CD4-positive, alpha-beta T cell (primary cell): ENCODE measurements at places on chromosomes 7 and 10. TPM values are rescaled to one million over a fixed set of nuclear protein-coding genes. Genes with fewer than 3 reads are reported as not detected.

Gene R3HCC1L
- 12.7 TPM for total RNA-seq

GRCh38 chr10:34780818-34781380 is 34.2 kb downstream of the PARD3 start:
- H3K4me3 ChIP-seq, result no peak overlapping the region
- H3K27ac ChIP-seq, result no peak overlapping the region
- H3K4me1 ChIP-seq, result no peaks in the 10 kb centered on the region
- H3K36me3 ChIP-seq, result no peaks in the 10 kb centered on the region
- no peak for DNase-seq
- no peaks in the 10 kb centered on the region for H3K27me3 ChIP-seq

Gene DYNC1I1
- not detected for total RNA-seq

DNA sequence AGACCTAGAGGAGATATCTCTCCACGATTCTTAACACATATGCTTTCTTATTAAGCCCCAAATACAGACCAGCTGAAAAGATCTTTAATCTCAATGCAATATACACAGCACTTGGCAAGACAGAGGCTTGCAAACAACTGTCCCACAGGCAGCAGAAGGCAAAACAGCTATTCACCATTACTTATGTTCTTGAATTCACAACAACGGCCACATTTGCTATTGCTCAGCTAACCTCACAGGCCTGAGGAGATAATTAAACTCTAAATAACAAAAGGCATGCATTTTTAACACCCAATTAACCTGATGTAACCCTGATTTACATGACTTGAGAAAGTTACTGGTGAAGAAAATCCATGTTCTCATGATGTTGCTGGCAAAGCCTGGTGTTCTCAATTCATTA is 216.4 kb downstream of the CRPPA start:
- no peak overlapping the region for H3K4me3 ChIP-seq
- H3K27me3 ChIP-seq, result no peaks in the 10 kb centered on the region
- no peaks in the 10 kb centered on the region for H3K4me1 ChIP-seq
- H3K36me3 ChIP-seq, result no peaks in the 10 kb centered on the region
- no peak overlapping the region for H3K27ac ChIP-seq

DNA sequence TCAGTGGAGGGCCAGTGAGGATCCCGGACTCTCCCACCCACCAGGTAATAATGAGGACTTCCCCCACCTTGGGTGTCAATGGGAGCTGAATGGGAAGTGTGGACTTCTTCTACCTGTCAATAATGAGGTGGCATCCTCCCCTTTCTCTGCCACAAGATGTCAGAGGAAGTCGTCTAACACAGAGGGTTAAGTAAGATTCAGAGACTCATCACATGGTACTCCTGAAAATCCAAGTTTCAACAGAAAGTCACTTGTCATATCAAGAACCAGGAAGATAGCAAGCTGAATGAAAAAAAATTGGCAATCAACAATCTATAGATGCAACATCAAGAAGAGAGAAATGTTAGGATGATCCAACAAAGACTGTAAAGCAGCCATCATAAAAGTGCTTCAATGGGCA is 150.9 kb upstream of the SVIL start:
- H3K4me3 ChIP-seq, result no peak overlapping the region
- no peak overlapping the region for H3K27ac ChIP-seq
- DNase-seq, result no peak
- no peaks in the 10 kb centered on the region for H3K4me1 ChIP-seq
- no peaks in the 10 kb centered on the region for H3K36me3 ChIP-seq
- H3K27me3 ChIP-seq, result peaks cover 3% of the 10 kb centered on the region

DNA sequence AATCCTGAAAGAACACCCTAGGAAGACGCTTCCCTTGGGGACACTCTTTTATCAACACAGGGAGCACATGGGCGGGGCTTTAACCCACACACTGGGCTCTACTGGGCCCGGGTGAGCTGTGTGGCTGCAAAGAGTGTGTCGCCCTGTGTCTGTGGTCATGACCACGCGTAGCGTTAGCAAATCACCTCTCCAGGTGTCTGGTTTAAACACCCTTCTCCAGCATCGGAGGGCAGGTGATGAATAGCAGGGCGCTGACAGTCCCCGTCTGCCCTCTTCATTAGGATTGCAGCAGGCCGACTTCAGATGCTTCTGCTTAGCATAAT is 127.7 kb downstream of the ADARB2 start:
- no peaks in the 10 kb centered on the region for H3K27me3 ChIP-seq
- no peak overlapping the region for H3K27ac ChIP-seq
- no peak for DNase-seq
- no peaks in the 10 kb centered on the region for H3K4me1 ChIP-seq

DNA sequence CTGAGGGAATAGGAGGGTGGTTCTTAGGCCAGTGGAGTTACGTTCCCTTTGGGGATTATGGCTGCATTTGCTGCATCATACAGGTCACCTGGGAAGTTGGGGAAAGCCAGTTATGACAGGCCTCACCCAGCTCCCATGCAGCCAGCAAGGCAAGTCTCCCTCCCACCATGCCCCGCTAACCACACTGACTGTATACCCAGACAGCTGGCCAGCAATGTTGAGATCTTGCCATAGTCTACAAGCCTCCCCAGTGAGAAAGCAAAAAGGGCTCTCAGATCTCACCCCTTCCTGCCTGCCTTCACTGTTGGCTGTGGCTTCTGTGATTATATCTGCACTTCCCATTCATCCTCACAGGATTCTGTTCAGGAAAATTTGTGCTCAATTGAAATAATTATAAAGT is 133.3 kb upstream of the HGF start:
- H3K36me3 ChIP-seq, result no peaks in the 10 kb centered on the region
- no peaks in the 10 kb centered on the region for H3K27me3 ChIP-seq
- no peaks in the 10 kb centered on the region for H3K4me1 ChIP-seq
- no peak for DNase-seq
- no peak overlapping the region for H3K4me3 ChIP-seq

- peaks cover 81% of the 10 kb centered on the region for H3K4me1 ChIP-seq
- DNase-seq, result no peak
- peaks cover 44% of the 10 kb centered on the region for H3K36me3 ChIP-seq
- peak overlapping the region; percentile 25 for H3K27ac ChIP-seq
Measured at GRCh38 chr10:73872190-73872710, 2.1 kb downstream of the CAMK2G start.

- DNase-seq, result no peak
- H3K4me1 ChIP-seq, result no peaks in the 10 kb centered on the region
- H3K27ac ChIP-seq, result no peak overlapping the region
- no peaks in the 10 kb centered on the region for H3K27me3 ChIP-seq
- H3K36me3 ChIP-seq, result no peaks in the 10 kb centered on the region
Measured at GRCh38 chr10:19142967-19143366, 94.4 kb downstream of the MALRD1 start.

DNA sequence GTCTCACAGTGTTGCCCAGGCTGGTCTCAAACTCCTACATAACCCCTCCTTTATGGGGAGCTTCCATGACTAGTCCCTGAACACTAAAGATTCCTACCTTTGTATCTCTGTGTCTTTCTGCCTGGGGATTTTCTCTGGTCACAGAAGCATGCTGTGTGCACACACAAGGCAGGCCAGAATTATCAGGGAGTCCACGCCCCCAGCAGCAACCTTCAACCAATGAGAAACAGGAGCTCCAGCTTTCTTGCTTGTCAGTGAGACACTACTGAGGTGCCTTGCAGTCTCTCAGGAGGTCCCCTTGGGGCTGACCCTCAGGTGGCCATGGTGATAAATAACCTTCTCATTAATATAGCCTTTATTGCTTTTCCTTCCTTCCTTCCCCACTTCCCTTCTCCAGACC is 45.1 kb upstream of the AUTS2 start:
- no peak overlapping the region for H3K27ac ChIP-seq
- DNase-seq, result no peak
- H3K4me3 ChIP-seq, result no peak overlapping the region
- H3K27me3 ChIP-seq, result no peaks in the 10 kb centered on the region
- no peaks in the 10 kb centered on the region for H3K36me3 ChIP-seq

DNA sequence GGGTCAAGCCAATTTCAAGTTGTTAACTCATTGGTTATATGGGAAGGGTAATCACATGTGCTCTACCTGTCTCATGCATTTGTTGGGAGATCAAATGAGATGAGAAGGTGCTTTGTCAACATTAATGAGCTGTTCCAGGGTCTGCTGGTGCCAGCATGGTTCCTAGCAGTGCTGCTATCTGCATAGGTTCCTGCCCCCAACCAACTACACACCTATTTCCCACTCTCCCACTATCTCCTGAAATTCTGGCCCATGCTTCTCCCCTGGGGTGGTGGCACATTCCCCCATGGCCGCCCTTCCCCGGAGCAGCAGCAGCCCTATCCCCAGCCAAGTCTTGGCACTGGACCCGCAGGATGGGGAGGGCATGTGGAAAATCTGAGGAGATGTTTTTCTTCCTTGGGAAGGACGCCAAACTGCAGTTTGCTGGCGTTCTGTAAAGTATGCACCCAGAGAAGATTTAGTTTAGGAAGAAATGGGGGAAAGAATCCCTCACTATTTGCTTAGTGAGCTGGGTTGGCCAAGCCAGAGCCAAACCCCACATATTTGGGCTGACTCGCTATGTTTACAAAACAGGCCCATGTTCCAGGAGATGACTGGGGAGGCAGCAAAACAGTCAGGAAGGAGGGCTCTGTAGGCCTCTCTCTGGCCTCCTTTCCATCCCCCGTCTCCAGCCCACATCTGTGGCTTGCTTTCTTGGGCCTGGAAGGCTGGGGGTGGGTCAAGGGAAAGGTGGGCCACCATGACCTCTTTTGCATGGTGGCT is 42.5 kb downstream of the PPP1R3C start:
- no peaks in the 10 kb centered on the region for H3K4me1 ChIP-seq
- no peak overlapping the region for H3K27ac ChIP-seq
- no peaks in the 10 kb centered on the region for H3K36me3 ChIP-seq
- no peaks in the 10 kb centered on the region for H3K27me3 ChIP-seq

DNA sequence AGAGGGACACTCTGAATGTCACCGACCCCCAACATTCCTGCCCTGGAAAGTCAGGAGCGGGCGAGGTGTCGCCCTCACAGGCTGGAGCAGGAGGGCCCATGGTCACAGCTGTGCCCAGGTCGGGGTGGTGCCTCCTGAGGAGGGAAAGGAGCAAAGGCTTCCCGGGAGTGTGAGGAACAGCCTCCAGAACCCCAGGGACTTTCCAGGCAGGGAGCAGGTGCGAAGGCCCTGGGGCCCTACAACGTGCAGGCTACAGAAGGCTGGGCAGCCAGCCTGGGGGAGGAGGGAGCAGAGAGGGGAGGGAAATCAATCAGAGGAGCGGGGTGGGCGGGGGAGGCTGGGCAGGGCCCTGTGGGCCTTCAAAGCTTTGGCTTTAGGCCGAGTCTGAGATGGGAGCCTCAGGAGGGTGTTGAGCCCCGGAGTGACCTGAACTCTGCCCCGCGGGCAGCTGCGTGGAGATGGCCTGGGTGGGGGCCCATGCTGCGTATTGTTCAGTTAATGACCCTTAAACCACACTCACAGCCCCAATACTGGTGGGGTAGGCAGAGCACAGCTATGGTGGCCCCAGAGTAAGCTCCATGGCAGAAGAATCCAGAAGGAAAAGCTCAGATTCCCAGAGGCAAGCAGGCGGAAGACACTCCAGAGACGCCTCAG is 44.2 kb upstream of the PPP2R2D start:
- H3K4me3 ChIP-seq, result no peak overlapping the region
- no peaks in the 10 kb centered on the region for H3K4me1 ChIP-seq
- H3K27ac ChIP-seq, result no peak overlapping the region
- H3K36me3 ChIP-seq, result no peaks in the 10 kb centered on the region
- H3K27me3 ChIP-seq, result no peaks in the 10 kb centered on the region

DNA sequence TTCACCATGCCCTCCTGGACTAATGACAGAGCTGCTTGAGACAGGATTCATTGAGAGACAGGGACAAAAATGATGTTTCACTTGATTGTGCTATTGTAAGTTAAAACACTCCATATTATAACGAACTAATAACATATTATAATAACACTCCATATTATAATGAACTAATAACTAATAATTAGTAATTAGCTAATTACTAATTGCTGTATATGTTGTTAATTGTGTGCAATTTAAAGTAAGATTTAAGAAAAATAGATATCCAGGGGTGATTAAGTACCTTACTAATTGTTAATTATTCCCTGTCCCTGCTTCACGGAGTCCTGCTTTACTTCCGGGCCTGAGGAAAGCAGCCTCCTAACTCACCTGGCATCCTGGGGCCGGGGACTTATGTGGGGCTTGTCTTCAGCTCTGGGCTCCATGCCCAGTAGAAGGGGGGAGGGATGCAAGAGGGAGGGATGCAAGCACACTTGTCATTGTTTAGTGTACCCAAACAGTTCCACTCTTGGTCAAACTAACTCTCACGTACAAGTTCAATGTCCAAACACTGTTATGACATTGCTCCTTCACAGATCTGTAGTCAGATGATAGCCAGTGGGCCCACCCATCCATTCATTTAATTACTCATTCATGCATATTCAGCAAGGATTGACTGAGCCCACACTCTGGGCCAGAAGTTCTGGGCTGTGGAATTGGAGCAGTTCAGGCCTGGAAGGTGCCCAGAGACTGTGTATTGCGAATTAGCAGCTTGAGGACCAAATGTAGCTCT is 53.8 kb downstream of the COL13A1 start:
- no peak overlapping the region for H3K4me3 ChIP-seq
- H3K4me1 ChIP-seq, result no peaks in the 10 kb centered on the region
- H3K36me3 ChIP-seq, result no peaks in the 10 kb centered on the region
- no peak for DNase-seq

DNA sequence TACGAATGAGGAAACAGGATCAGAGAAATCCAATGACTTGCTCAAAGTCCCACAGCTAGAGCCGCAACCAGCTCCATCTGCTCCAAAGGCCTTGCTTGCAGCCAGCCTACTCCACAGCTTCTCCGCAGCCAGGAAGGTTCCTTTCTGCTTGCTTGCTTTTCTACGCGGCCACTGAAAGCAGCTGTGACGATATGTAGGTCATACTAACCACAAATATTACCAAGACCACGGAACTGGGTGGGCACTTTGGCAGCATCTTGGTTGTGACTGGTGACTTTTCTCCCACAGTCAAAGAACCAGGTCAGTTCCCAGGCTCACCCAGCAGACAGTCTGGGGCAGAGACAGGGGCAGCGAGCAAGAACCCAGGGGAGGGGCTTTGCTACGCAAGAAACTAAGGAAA is 86.4 kb downstream of the FAM53B start:
- peaks cover 93% of the 10 kb centered on the region for H3K4me1 ChIP-seq
- H3K27me3 ChIP-seq, result no peaks in the 10 kb centered on the region
- peak overlapping the region; percentile 17 for H3K4me3 ChIP-seq
- DNase-seq, result peak; percentile 35

- no peaks in the 10 kb centered on the region for H3K4me1 ChIP-seq
- H3K27ac ChIP-seq, result no peak overlapping the region
- H3K4me3 ChIP-seq, result no peak overlapping the region
- no peak for DNase-seq
- peaks cover 24% of the 10 kb centered on the region for H3K36me3 ChIP-seq
Measured at GRCh38 chr10:102702742-102703141, 11.5 kb downstream of the ARL3 start.

DNA sequence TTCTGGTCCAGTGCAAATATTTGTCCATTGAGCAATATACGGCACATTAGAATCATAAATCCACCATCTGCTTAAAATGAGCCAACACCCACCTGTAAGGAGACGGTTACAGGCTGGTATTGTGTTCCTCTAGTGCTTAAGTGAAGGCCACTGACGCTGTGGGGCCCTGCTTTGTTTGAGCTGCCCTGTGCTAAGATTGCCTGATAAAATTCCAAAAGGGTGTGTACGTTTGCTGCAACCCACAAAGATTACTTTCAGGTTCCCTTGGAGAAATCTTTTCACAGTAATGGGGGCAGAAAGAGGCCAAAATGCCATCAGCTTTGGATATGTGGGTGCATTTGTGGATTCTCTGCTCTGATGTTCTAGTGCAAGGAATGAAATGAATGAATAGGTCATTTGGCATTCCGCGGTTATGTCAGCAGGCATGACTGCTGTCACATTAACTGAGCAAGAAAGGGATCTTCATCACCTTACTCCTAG is 34.4 kb downstream of the AGR3 start:
- no peak overlapping the region for H3K27ac ChIP-seq
- no peak for DNase-seq
- H3K4me3 ChIP-seq, result no peak overlapping the region
- H3K36me3 ChIP-seq, result no peaks in the 10 kb centered on the region
- H3K4me1 ChIP-seq, result no peaks in the 10 kb centered on the region

GRCh38 chr10:17257466-17258321 is 29.7 kb downstream of the VIM start:
- H3K27me3 ChIP-seq, result no peaks in the 10 kb centered on the region
- no peak overlapping the region for H3K4me3 ChIP-seq
- H3K4me1 ChIP-seq, result peaks cover 2% of the 10 kb centered on the region
